ENCODE measurements at places on chromosomes 7 and 10.

GRCh38 chr7:52289247-52289646, 746.2 kb upstream of the POM121L12 start:
- no peak for DNase-seq

DNA sequence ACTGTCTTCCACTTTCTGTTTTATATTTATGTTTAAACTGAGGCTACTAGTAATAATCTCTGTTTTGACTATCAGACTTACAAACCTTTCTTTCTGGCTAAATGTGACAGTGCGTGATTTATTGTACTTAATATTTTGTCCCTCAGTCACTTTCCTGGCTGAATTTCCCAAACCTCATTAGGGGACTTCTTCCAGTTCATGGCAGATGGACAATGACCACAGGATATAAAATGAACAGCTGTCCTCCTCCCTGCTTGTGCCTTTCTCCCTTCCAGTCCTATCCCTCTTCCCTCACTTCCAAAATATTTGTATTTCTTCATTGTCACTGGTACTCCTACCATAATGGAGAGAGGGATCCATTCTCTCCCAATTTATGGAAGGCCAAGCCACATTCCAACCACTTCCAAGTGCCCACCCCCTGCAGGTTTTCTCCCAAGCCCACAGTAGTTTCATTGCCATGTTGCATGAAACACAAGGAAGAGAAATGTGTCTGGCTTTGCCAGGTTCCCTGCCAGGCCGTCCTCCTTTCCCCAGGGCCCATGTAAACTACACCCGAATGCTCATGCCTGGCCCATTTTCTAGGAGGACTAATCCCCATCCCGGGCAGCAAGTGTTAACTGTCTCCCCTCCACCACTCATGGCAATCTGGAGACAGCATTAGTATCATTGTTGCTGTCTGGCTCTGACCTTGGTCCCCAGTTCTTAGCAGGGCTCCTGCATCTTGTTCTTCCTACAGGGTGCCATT, 269.5 kb upstream of the SLC26A5 start:
- no peak for DNase-seq

DNA sequence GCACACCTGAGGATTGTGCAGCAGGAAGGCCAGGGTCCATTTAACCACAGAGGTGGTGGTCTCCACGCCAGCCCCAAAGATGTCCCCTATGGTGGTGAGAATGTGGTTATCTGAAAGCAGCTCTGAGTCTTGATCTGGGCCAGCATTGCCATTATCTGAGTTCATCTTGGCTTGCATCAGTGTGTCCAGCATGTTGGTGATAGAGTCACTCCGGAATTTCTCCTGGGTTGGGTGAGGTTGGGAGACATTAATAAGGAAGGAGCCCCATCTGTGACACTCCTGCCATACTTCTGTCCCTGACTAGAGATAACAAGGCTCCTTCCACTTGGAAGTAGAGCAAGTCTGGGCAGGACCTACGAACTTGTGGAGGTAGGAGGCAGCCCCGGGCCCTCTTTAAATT, 4.2 kb downstream of the CYP17A1 start:
- no peak for DNase-seq

- no peak for DNase-seq
Measured at GRCh38 chr7:128988372-128988771, 50.6 kb downstream of the IRF5 start.

- DNase-seq, result no peak
Measured at GRCh38 chr7:94239661-94240234, 154.9 kb upstream of the COL1A2 start.

DNA sequence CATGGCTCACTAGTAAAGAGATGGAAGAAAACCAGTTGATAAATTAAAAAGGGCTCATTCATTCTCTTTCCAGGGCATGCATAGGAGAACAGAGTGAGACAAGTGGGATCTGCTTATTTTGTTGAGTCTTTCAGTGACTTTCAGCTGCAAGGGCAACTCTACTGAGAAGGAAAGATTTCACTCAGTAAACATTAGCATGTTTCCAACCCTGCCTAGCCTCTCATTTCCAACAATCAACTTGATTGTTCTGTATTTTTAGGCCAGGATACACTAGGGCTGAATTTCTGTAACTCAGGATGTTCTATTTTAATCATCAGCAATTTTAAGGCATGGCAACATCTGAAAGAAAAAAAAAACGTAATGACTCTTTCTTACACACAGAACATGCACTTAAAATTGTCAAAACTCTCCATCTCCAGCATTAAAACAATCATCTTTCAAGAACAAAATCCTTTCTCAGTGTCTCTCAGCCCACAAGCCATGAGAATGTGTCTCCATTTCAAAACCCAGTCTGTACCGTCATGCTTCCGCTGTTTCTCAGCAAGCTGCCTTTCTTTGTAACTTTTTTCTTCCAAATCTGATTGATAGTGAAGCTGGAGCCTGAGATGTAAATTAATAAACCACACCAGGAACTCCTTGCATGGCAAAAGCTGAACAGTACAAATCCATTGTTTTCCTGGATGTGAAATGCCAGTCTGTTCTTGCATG, 147.2 kb upstream of the KLF14 start:
- no peak for DNase-seq

- DNase-seq, result no peak
Measured at GRCh38 chr7:70371652-70372051, 760.3 kb upstream of the GALNT17 start.

- no peak for DNase-seq
Measured at GRCh38 chr10:122571892-122572291, 11.3 kb downstream of the DMBT1 start.

DNA sequence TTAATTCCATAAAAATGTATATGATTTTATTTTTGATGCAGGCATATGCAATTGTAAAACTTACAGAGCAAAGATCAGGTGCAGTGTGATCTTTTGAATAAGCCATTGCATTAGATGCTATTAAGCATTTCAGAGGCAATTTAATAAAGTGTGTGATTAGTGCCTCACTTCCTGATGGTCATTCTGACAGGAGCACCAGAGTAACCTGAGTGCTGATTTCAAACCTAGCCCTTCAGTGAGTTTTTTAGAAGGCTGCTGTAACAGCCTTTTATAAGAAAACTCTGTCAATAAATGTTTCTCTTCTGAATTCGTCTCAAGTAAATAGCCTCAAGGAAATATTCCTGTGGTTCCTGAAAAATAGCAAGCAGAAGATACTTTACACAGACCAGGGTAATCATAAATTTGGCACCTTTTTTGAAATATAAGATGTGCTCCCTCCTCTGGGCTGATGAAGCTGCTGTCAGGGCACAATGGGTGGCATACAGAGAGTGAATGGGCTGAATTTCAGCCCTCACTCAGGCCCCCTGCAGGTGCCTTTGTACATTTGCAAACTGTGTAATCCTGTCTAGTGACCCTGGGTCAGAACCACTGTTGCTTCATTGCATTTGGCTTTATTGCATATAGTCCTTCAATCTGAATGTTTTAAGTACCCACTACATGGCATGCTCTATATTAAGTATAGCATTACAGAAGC, 193.7 kb upstream of the CSTF2T start:
- DNase-seq, result no peak

DNA sequence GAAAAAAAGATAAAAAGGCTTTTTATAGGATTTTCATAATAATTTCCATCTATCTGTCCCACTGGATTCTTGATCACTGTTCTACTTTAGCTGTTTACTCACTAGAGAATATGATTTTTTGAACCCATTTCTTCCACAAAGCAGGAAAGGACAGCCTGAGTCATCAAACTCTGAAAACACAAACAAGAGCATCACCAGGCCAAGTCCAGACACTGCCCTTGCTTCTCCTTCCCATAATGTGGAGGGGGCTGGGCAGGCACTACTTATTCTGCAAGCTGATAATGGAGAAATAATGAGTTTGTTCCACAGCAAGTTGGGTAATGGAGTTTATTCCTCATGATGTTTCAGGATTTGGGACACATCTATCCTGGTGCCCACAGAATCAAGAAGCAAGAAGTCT, 13.0 kb upstream of the KCNIP2 start:
- no peak for DNase-seq

GRCh38 chr7:145643981-145644380, 472.6 kb upstream of the CNTNAP2 start:
- DNase-seq, result no peak

DNA sequence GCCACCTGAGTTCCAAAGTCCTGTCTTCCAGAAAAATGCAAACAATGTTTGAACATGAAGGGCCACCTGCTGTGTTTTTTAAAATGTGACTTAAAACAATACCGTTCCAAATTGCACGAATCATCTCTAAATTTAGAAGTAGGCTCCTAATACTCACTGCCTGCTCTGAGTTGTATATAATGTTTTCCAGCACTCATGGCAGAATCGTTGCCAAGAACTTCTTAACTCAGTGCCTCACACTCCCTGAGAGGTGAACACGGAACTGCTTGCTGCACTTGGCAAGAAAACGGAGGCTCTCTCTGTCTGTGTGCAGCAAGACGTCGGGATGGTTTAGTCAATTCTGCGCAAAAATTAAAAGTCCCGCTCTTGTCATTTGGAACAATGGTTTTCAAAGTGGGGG, 757.3 kb upstream of the AUTS2 start:
- peak; percentile 72 for DNase-seq
